ENCODE measurements at places on chromosomes 16 and 17.

DNA sequence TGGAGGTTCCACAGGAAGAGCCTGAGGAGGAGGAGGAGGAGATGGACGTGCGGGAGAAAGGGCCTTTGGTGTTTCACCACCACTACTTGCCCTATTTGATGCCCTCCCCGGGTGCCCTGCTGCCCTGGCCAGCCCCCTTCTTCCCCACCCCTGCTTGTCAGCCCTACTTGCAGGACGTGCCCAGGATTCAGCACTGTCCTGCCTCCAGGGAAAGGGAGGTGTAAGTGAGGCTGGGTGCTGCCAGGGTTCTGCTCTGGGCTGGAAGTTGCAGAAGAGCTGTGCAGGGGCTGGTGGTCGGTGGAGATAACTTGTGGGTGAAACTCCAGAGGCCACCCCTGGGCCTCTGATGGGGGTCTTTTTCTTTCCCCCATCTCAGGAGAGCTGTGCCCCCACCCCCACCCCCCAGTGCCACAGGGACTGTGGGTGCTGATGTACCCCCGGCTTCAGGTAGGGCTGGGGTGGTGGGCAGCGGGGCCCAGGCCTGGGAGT is 3.0 kb downstream of the PRR29 start:
- no peak for ATAC-seq

DNA sequence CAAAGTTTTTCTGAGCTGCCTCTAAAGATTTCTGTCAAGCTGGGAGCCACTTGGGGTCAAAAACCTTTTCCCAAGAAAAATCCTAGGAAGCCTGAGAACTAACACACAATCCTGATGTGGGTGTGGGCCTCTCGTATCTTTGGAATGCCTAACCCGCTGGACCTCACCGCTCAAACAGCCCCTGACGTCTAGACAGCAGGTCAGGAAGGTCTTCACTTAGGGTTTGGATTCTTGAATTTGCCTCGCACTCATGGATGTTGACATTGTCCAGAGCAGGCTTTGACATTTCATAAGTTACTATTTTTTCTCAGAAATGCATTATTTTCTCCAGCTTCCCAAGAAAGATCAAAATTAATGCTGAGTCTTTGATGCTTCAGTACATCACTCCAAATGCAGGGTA is 18.9 kb downstream of the TEX2 start:
- ATAC-seq = no peak

DNA sequence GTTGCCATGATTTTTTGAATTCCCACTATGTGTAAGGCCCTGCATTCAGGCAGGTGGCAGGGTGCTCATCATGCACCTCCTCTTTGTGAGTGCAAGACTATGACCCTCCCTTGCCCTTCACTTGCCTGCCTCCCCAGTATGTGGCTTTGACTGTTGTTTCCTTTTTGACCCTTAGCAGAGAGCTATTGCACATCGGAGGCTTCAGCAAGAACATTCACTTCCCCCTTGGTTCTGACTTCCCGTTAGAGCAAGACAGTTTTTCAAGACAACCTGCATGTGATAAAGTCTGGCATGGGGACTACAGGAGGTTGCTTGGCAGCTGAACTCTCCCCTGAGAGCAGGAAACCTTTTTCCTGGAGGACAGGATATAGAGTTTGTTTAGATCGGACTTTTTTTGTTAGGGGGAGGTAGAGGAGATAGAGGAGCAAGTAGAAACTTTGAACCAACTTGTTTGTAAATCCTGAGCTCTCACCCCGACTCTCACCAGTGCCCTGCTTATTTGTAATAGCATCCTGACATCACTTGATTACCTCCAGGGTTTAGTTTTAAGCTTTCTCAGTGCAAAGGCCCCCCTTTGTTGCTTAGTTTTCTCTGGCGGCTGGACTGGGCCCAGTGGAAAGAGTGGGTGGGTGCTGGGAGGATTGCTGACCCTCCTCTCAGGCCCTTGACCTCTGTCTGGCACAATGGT is 34.3 kb downstream of the LIMD2 start:
- ATAC-seq = peak; percentile 94

GRCh38 chr16:53692146-53692545 is 11.5 kb downstream of the RPGRIP1L start:
- no peak for ATAC-seq

DNA sequence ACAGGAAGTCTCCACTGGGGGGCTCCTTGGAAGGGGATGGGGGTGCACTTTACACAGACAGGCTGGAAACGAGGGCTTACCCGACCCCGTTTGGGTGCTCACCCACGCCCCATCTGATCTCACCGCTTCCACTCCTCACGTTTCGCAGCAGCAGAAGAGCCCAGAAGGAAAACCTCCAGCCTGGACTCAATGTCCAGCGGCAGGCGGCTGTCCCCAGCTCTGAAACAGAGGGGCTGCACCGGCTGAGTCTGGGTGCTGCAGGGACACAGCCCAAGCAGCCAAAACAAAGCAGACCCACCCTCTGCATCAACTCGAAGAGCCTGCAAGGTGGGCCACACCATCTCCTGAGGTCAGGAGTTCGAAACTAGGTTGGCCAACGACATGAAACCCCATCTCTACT is 3.9 kb downstream of the MEAK7 start:
- no peak for ATAC-seq

- ATAC-seq = peak; percentile 21
Observed at GRCh38 chr16:89971495-89972243, 23.1 kb downstream of the DEF8 start.

GRCh38 chr16:1378804-1379303 is 27.1 kb downstream of the GNPTG start:
- ATAC-seq = peak; percentile 83

GRCh38 chr16:9365370-9365728 is 273.9 kb downstream of the HAPSTR1 start:
- ATAC-seq = no peak

DNA sequence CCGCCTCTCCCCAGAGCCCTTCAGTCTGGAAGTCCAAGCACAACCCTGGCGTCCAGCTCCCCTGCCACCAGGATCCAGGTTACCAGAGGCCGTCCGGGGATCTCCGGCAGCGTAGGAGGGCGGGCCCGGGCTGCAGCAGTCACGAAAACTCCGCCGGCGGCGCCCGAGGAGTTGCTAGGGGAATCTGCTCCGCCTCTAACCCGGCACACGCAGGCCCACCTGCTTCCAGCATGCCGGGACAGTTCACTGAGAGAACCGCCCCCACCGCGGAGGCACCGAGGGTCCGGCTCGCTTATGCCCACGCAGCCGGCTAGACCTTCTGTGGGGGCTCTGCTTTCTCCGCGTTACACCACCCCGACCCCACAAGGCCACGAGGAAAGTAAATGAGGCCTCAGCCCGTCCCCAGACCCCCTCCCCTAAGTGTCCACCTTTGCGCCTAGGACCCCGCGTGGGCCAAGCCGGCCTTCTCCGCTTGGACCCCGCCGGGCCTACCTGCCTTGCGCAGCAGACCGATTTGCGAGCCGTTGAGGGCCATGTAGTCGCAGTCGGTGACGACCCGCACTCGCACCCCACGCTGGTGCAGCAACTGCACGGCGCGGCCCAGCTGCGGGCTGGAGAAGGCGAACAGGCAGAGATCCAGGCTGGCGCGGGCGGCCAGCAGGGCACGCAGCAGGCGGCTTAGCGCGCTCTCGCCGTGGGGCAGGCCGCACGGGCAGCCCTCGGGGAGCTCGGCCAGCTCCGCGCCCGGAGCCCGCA is 587 bp downstream of the PLD6 start:
- ATAC-seq = peak; percentile 71

DNA sequence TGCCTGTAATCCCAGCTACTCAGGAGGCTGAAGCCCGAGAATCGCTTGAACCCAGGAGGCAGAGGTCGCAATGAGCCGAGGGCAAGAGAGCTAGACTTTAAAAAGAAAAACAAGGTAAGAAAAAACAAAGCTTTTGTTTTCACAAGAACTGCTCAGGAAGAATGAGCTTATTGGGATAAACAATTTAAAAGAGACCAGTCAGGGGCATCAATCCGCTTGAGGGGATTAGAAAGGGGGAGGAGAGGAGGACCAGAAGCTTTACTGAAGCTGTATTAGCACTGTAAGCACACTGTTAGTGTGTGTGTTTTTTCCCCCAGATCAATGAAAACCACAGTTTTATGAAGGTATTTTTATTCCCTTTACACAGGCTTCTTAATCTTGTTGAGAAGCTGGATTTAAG is 8.8 kb downstream of the TMEM170A start:
- ATAC-seq = no peak

DNA sequence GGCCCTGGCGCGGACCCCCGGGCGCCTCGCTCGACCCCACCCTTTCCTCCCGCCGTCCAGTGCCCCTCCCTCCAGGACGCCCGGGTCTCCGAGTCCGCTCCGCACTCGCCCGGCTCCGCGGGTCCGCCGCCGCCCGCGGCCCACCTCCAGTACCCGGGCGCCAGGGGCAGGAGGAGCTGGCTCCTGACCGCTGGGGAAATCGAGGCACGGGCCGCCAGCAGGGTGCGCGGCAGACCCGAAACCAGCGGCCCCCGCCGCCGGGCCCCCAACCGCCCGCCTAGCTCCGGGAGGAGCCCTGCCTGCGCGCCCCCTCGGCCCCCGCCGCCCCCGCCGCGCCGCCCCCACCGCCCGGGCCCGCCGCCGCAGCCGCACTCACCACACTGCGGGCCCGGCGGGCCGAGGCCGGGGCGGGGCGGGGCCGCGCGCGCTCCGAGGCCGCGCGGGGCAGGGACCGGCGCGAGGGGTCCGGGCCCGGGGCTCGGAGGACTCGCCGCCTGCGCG is 333 bp downstream of the MAFG start:
- ATAC-seq = peak; percentile 46

- no peak for ATAC-seq
Observed at GRCh38 chr16:70759666-70760065, 41.3 kb downstream of the VAC14 start.

- peak; percentile 93 for ATAC-seq
Observed at GRCh38 chr17:36089888-36090836, at the start of gene CCL3. Gene CCL3 (minus strand): TSS chr17:36090143. CDS start chr17:36090058, 85 bp downstream.

- no peak for ATAC-seq
Observed at GRCh38 chr16:81337097-81337496, 22.3 kb downstream of the GAN start.

- ATAC-seq = peak; percentile 39
Observed at GRCh38 chr16:5393070-5393469, 295.5 kb upstream of the EEF2KMT start.

DNA sequence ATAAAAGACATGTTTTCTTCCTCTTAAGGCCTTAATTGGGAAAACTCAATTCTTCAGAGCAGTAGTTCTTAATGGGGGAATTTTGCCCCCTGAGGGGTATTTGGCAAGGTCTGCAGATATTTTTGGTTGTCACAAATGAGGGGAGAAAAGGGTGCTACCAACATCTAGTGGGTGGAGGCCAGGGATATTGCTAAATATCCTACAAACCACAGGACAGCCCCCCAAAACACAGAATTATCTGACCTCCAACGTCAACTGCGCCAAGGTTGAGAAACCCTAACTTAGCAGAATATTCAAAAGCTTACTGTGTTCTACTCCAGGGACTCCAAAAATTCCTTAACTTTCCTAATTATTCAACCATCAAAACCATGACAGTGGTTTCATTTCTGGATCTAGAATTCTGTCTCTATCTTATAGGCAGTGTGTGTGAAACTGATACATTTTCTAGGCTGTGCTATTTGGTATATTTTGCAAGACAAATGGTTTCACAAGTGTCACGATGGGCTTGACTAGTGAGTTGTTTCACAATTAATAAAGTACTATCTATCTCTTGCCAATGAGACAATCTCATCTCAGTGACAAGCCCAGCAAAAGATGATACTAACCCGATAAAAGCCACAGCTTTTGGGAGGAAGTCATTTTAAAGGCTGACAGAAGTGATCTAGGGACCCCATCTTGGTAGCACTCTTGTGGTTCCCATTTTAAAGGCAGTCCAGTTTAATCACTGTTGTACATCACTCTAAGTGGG is 14.7 kb downstream of the TXNDC11 start:
- no peak for ATAC-seq

DNA sequence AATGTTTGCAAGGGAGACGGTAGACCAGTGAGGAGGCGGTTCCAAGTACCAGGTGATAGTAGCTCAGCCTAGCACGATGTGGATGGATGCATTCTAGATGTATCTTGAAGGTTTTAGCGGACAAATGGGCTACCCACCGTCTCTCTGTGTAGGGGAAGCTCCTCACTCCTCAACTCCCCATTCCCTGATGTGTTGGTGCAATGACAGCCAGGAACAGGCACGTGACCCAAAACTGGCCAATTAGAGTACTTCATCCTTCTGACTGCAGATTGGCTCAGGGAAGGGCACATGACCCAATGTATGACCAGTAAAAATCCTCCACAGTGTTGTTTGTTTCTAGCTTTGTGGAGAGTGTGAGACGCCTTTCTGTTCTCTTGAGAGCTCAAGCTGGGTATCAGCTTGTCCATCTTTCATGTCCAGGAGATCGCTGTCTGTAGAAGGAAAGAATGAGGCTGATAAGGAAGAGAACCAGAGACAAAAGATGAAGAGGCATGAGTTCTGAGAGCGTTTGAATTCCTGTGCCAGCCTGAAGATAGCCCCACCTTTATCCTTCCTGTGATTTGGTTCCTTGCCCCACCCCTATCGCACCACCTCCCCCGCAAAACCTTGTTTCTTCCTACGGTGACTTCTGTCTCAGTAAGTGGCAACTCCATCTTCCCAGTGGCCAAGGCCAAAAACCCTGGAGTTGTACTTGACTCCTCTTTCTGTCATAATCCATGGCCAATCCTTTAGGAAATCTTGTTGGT is 2.3 kb upstream of the BORCS6 start:
- no peak for ATAC-seq

GRCh38 chr16:74922150-74923138 is 62.5 kb downstream of the WDR59 start:
- ATAC-seq = no peak

DNA sequence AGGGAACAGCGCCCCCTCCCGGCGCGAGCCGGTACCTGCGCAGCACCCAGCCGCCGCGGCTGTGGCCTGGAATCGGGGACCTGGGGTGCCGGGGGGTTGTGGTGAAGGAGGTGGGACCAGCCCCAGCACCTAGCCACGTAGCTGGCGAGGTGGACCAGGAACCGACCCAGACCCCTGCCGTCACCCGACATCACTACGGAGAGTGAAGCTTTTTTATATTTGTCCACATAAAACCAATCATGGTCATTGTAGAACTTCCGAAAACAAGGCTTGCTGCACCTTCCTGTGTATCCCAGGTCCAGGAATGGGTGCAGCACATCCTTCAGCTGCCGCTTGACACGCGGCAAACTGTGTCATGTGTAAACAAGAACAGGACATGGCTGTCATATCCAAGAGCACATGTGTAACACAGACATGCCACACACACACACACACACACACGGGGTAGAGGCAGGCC is 1.3 kb downstream of the HBQ1 start:
- no peak for ATAC-seq

DNA sequence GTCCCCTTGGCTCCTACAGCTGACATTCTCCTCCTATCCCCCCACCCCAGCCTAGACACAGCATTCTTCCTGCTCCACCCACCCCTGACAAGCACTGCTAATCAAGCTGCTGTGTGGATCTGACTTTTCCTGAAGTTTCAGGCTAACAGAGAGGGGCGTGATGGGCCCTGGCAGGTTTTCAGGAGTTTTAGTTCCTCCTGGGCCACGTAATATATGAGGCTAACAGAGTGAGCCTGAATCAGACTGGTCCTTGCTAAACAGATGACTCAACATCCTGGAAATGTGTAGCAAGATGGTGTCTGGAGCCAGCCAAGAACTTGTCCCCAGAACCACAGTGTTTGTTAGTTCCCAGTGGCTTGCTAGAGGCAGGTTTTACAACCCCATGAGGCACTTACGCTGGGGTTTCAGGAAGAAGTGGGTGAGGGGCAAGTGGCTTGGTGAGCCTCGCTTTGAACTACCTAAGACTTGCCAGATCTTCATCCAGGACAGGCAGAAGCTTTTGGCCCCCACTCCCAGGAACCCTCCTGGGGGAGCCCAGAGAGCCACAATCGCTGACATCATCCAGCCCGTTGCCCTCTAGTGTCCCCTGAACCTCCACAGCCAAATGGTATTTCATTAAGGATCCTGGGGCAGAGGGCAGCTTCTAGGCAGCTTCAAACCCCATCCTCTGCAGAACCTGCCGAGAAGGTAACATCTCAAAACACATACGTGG is 15.9 kb downstream of the TMEM92 start:
- peak; percentile 82 for ATAC-seq
